ENCODE measurements at places on chromosomes 5 and 9. TPM values are rescaled to one million over a fixed set of nuclear protein-coding genes. Genes with fewer than 3 reads are reported as not detected.

- no peak for DNase-seq
- H3K4me1 ChIP-seq: no peaks in the 10 kb centered on the region
- no peaks in the 10 kb centered on the region for H3K27me3 ChIP-seq
- H3K27ac ChIP-seq: no peak overlapping the region
- no peaks in the 10 kb centered on the region for H3K36me3 ChIP-seq
Observed at GRCh38 chr9:27248702-27249101, 48.2 kb downstream of the EQTN start.

The FOXE1 gene
- not detected for total RNA-seq

GRCh38 chr5:115389034-115389798 is 92.8 kb upstream of the CCDC112 start:
- no peak for DNase-seq
- no peak overlapping the region for H3K4me3 ChIP-seq
- H3K27ac ChIP-seq: no peak overlapping the region
- no peaks in the 10 kb centered on the region for H3K4me1 ChIP-seq
- peaks cover 16% of the 10 kb centered on the region for H3K27me3 ChIP-seq

The WDR41 gene
- 45.3 TPM for total RNA-seq

The RAD1 gene
- 54.1 TPM for total RNA-seq

The EMB gene
- 0.27 TPM for total RNA-seq

The KIAA1191 gene
- total RNA-seq: 47.4 TPM

GRCh38 chr9:88076286-88077070 is 61.8 kb downstream of the SPATA31C2 start:
- no peak overlapping the region for H3K4me3 ChIP-seq
- H3K27me3 ChIP-seq: peaks cover 5% of the 10 kb centered on the region
- peak; percentile 39 for DNase-seq
- no peaks in the 10 kb centered on the region for H3K4me1 ChIP-seq

- no peaks in the 10 kb centered on the region for H3K36me3 ChIP-seq
- peaks cover 7% of the 10 kb centered on the region for H3K27me3 ChIP-seq
- no peak for DNase-seq
- H3K4me3 ChIP-seq: no peak overlapping the region
- no peak overlapping the region for H3K27ac ChIP-seq
- H3K4me1 ChIP-seq: no peaks in the 10 kb centered on the region
Observed at GRCh38 chr5:36656556-36656955, 50.1 kb downstream of the SLC1A3 start.

DNA sequence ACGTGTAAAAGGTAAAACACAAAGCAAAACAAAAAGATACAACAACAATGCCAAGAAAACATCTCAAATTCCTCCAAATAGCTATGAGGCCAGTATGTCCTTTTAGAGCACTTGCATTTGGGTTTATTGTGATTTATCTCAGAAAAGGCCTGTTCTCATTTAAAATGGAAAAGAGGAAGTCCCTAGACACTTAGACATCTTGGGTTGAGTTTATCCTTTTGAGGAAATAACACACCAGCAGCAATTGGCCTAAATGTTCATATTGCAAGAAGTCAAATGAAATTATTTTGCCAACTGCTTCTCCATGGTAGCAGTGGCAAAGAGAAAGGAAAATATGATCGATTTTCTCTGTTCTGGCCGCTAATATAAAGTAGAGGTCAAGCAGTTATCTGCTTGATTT is 43.6 kb upstream of the TRMT10B start:
- no peak for DNase-seq
- H3K4me3 ChIP-seq: no peak overlapping the region
- H3K4me1 ChIP-seq: no peaks in the 10 kb centered on the region
- peaks cover 42% of the 10 kb centered on the region for H3K27me3 ChIP-seq
- no peak overlapping the region for H3K27ac ChIP-seq
- no peaks in the 10 kb centered on the region for H3K36me3 ChIP-seq

The CDX1 gene
- total RNA-seq: not detected

The AJM1 gene
- 3.2 TPM for total RNA-seq

The NUTM2G gene
- not detected for total RNA-seq

DNA sequence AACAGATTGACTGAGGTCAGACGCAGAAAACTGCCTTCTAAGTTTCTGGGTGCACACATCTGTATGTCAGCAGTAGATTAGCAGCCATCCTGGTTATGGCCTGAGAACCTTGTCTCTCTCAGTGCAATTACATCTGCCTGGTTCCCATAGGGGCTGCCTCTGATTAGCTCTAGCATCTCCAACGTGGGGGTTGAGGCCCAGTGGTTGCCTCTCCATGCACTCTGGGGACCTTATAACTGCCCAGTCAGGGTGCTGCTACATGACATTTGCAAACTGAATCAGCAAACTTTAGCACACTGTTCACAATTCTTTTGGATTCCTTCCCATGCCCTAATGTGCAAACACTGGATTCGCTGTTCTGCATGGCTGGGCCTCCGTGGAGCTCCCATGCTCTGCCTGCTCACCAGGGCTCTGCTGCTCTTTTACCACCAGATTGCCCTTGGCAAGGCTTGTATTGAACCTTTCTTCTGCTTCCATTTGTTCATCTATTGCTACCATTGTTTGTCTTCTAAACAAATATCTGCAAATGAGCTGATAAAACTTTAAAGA is 36.2 kb downstream of the SNX18 start:
- H3K36me3 ChIP-seq: no peaks in the 10 kb centered on the region
- H3K27ac ChIP-seq: no peak overlapping the region
- no peak overlapping the region for H3K4me3 ChIP-seq
- DNase-seq: no peak

GRCh38 chr5:132269635-132270334 is 12.3 kb downstream of the PDLIM4 start:
- H3K36me3 ChIP-seq: peaks cover 16% of the 10 kb centered on the region
- peaks cover 12% of the 10 kb centered on the region for H3K4me1 ChIP-seq
- H3K4me3 ChIP-seq: no peak overlapping the region
- H3K27me3 ChIP-seq: no peaks in the 10 kb centered on the region
- H3K27ac ChIP-seq: no peak overlapping the region
- no peak for DNase-seq

DNA sequence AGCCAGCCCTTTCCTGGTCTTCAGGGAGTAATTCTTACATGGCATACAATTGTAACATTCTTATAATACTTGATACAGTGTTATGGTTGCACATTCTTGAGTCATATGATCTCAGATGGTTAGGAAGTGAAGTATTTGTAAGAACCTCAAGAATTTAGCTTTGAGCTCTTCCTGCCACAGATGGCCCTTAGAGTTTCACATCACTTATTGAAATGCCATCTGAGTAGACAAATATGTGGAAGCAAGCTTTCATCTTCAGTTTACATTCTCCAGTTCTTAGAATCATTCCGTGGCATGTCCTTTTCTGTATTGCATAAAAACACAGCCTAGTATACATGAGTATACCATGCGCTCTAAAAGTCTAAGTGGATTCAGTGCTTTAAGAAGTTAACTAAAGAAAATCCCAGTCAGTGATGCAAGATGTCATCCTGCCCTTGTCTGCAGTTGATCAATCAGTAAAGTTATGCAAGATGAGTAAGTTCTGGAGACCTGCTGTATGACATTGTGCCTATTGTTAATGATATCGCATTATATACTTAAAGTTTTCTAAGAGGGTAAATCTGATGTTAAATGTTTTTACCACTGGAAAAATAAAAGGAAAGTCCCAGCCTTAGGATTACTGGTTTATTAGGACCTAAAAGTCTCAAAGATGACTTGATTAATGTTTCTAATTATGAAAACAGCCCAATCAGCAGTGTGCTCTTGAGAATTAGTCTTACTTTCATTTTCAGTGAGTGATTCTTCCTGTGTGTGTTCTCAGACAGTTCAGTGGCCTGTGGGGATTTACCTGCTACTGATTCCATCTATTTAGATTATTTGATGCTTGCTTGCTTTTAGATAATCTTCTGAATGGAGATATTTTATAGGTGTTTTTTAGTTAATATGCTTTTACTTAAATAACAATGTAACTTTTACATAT is 29.4 kb downstream of the RHOBTB3 start:
- H3K4me1 ChIP-seq: no peaks in the 10 kb centered on the region
- H3K27ac ChIP-seq: no peak overlapping the region
- no peaks in the 10 kb centered on the region for H3K27me3 ChIP-seq
- no peak overlapping the region for H3K4me3 ChIP-seq

The GFI1B gene
- 73.4 TPM for total RNA-seq

GRCh38 chr5:32076699-32077695 is 97.1 kb downstream of the GOLPH3 start:
- H3K4me3 ChIP-seq: no peak overlapping the region
- peaks cover 32% of the 10 kb centered on the region for H3K27me3 ChIP-seq
- H3K4me1 ChIP-seq: no peaks in the 10 kb centered on the region
- no peak overlapping the region for H3K27ac ChIP-seq
- DNase-seq: peak; percentile 64

The NAIP gene
- 3.6 TPM for total RNA-seq

The ST8SIA4 gene
- total RNA-seq: 0.67 TPM

- no peak overlapping the region for H3K27ac ChIP-seq
- H3K27me3 ChIP-seq: no peaks in the 10 kb centered on the region
- DNase-seq: no peak
- H3K4me3 ChIP-seq: no peak overlapping the region
- no peaks in the 10 kb centered on the region for H3K36me3 ChIP-seq
Observed at GRCh38 chr5:154370119-154370518, 75.7 kb upstream of the SAP30L start.

The CKMT2 gene
- not detected for total RNA-seq

The LECT2 gene
- total RNA-seq: not detected

DNA sequence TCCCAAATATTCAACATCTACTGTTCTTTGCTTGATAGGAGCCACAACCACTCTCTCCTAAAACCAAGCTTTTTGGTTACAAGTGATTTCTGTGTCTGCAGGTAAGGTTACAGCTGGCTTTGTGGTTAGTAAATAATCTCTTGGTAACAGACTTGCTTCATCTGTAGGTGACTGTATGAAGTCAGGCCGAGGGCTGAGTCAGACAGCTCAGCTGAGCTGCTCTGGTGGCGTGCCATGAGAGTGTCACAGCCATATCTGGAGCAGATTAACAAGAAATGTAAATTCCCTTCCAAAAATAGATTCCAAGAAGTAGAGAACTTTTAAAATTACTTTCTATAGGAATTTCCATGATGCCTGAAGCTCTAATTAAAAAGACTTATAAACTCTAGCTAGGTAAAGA is 23.7 kb upstream of the TAS2R1 start:
- H3K4me3 ChIP-seq: no peak overlapping the region
- no peak for DNase-seq
- no peaks in the 10 kb centered on the region for H3K27me3 ChIP-seq
- no peaks in the 10 kb centered on the region for H3K36me3 ChIP-seq

DNA sequence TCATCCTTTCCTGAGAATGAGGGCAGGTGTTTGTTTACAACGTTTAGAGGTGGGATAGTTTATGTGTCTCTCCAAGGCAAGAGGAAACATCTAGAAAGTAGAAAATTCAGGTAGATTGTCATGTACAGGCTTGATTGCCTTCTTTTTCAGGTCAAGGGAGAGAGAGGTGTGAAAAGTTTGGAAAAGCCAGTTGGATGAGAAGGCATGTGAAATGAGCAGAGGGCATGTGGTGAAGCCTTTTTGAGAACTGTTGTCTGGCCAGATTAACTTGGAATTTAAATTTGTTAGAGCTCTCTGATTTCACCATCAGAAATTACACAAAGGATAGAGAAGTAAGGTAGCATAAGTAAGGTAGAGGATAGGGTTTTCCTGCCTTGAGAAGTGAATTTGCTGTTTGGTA is 74.6 kb downstream of the SNX24 start:
- no peaks in the 10 kb centered on the region for H3K27me3 ChIP-seq
- no peaks in the 10 kb centered on the region for H3K4me1 ChIP-seq
- DNase-seq: no peak
- H3K4me3 ChIP-seq: no peak overlapping the region

The LHX3 gene
- 0.09 TPM for total RNA-seq

The CER1 gene
- total RNA-seq: not detected

DNA sequence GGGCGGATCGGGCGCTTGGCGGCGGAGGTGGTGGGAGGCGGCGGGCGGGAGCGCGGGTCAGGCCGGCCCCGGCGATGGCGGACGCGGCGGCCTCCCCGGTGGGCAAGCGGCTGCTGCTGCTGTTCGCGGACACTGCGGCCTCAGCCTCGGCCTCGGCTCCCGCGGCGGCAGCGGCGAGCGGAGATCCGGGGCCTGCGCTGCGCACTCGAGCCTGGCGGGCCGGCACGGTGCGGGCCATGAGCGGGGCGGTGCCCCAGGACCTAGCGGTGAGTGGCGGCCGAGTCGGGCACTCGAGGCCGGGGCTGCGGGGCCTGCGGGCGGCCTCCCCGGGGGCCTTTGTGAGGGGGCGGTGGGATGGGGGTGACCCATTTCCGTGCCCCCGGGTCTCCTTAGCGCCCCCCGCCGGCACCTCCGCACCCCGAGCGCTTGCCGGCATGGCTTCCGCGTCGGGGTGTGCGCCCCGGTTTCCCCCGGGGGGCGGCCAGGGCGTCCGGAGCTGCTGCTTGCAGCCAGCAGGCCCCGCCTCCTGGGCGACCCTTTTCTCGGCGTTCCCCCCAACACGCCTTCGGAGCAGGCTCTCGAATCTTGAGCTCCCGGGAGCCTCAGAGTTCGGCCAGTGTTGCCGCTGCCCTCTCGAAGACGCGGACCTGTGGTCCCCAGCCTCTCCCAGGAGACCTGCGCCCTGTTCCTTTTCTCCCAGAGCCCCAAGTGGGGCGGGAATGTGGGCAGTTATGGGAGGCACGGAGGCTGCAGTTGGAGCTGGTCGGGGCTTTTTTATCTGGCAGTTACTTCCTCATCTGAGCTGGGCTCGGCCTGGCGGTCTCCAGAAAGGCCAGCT is 456 bp downstream of the KDM3B start:
- peaks cover 15% of the 10 kb centered on the region for H3K4me1 ChIP-seq
- peak overlapping the region; percentile 96 for H3K4me3 ChIP-seq
- DNase-seq: peak; percentile 82
- no peaks in the 10 kb centered on the region for H3K27me3 ChIP-seq
- peak overlapping the region; percentile 93 for H3K27ac ChIP-seq
- peaks cover 24% of the 10 kb centered on the region for H3K36me3 ChIP-seq

DNA sequence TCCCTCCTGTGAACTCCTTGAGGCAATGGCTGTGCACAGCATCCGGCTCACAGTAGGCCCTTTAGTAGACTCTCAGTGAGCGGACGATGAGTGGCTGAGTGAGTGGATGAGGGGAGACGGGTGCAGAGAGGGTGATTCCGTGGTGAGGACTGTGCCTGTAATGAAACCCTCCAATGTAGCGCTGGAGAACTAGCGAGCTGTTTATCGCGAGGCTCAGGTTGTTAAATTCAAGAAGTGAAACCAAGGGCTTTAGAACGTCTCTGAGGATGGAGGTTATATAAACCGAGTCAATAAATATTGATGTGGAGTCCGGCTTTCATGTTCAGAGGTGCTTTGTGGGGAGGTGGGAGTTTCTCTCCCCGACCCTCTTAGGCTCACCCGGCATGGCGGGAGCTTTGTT is 53.2 kb downstream of the NSG2 start:
- H3K4me1 ChIP-seq: no peaks in the 10 kb centered on the region
- DNase-seq: no peak
- H3K36me3 ChIP-seq: no peaks in the 10 kb centered on the region
- H3K27ac ChIP-seq: no peak overlapping the region
- no peak overlapping the region for H3K4me3 ChIP-seq

All from K562 (cell line).